ENCODE measurements at places on chromosomes 16 and 17. TPM values are rescaled to one million over a fixed set of nuclear protein-coding genes. Genes with fewer than 3 reads are reported as not detected.

GRCh38 chr17:58085039-58085715, 2.0 kb downstream of the DYNLL2 start:
- peak overlapping the region; percentile 98 for H3K4me3 ChIP-seq
- no peak for DNase-seq
- H3K36me3 ChIP-seq: no peaks in the 10 kb centered on the region
- peaks cover 3% of the 10 kb centered on the region for H3K4me1 ChIP-seq
- no peak overlapping the region for H3K27ac ChIP-seq
- no peaks in the 10 kb centered on the region for H3K27me3 ChIP-seq

- H3K27ac ChIP-seq: no peak overlapping the region
- no peak for DNase-seq
- no peaks in the 10 kb centered on the region for H3K36me3 ChIP-seq
Observed at GRCh38 chr16:46826631-46827030, 4.3 kb downstream of the C16orf87 start.

GRCh38 chr16:49000594-49000993, 281.0 kb downstream of the CBLN1 start:
- H3K27me3 ChIP-seq: no peaks in the 10 kb centered on the region
- no peak overlapping the region for H3K4me3 ChIP-seq

- no peak overlapping the region for H3K4me3 ChIP-seq
- H3K27me3 ChIP-seq: no peaks in the 10 kb centered on the region
- peak; percentile 87 for DNase-seq
- no peaks in the 10 kb centered on the region for H3K36me3 ChIP-seq
- H3K27ac ChIP-seq: peak overlapping the region; percentile 72
Observed at GRCh38 chr16:67241008-67241900, 6.0 kb downstream of the FHOD1 start.

DNA sequence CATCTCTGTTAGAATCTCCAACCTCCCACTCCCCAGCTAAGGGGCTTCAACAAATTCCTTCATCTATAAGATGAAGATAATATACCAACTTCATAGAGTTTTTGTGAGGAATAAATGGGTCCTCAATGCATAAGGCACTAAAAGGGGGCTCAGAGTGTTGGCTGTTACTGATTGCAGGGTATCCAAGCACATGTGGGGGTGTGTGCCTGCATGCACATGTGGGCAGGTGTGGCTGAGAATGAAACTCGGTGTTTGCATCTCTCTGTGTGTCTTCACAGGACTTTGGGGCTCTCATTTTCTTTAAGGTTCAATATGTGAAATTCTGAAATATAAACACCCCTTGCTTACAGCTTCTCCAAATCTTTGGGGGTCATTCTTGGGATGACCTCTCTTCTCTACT, 4.1 kb upstream of the PPP1R9B start:
- H3K27ac ChIP-seq: peak overlapping the region; percentile 59
- H3K4me1 ChIP-seq: peaks cover 6% of the 10 kb centered on the region
- no peak for DNase-seq

- no peak for DNase-seq
- no peaks in the 10 kb centered on the region for H3K36me3 ChIP-seq
- H3K4me1 ChIP-seq: no peaks in the 10 kb centered on the region
Observed at GRCh38 chr17:8253801-8254200, 4.7 kb downstream of the PFAS start.

- H3K4me3 ChIP-seq: no peak overlapping the region
- no peak for DNase-seq
- no peaks in the 10 kb centered on the region for H3K36me3 ChIP-seq
Observed at GRCh38 chr17:50466371-50467113, 2.1 kb downstream of the CHAD start.

- no peaks in the 10 kb centered on the region for H3K27me3 ChIP-seq
- H3K27ac ChIP-seq: no peak overlapping the region
- H3K4me1 ChIP-seq: no peaks in the 10 kb centered on the region
- H3K4me3 ChIP-seq: no peak overlapping the region
Observed at GRCh38 chr17:53942436-53942835, 119.7 kb downstream of the KIF2B start.

Gene DPEP3
- total RNA-seq: not detected
